A549 treated with CORT108297 at 1 μM for 4 hours (cell line): ENCODE measurements at places on chromosomes 16 and 17. TPM values are rescaled to one million over a fixed set of nuclear protein-coding genes. Genes with fewer than 3 reads are reported as not detected.

B3GNT9 gene
- 5.4 to 9.1 TPM (median 8.6 TPM) in 5 replicates for total RNA-seq

KRTAP3-2 gene
- 0.20 to 0.42 TPM (median 0.34 TPM) in 5 replicates for total RNA-seq

NTN1 gene
- total RNA-seq = 0.38 to 0.61 TPM (median 0.53 TPM) in 5 replicates

BLMH gene
- total RNA-seq = 42.0 to 54.7 TPM (median 45.4 TPM) in 5 replicates

ITGA2B gene
- 0.78 to 1.9 TPM (median 1.6 TPM) in 5 replicates for total RNA-seq

TBC1D3 gene
- not detected in 5 replicates for total RNA-seq

PNMT gene
- total RNA-seq = 0.13 to 0.21 TPM (median 0.20 TPM) in 3 of 5 replicates, not detected in the others

CCDC78 gene
- total RNA-seq = 3.5 to 7.1 TPM (median 6.3 TPM) in 5 replicates

TP53TG3C gene
- total RNA-seq = 0.24 to 0.40 TPM (median 0.26 TPM) in 3 of 5 replicates, not detected in the others

TMEM98 gene
- total RNA-seq = 43.5 to 50.7 TPM (median 48.0 TPM) in 5 replicates

CCDC154 gene
- 0.11 to 0.51 TPM (median 0.46 TPM) in 4 of 5 replicates, not detected in the other for total RNA-seq

NRN1L gene
- 0.14 to 0.32 TPM (median 0.27 TPM) in 4 of 5 replicates, not detected in the other for total RNA-seq

SLC2A4 gene
- total RNA-seq = 0.15 to 0.27 TPM (median 0.26 TPM) in 5 replicates

KRT39 gene
- total RNA-seq = not detected in 5 replicates

SNAI3 gene
- 0.14 to 0.28 TPM (median 0.16 TPM) in 5 replicates for total RNA-seq

RHBDL3 gene
- 2.5 to 6.0 TPM (median 4.4 TPM) in 5 replicates for total RNA-seq

DNAH9 gene
- total RNA-seq = 0.02 TPM in 1 of 5 replicates, not detected in the others

C17orf78 gene
- total RNA-seq = not detected in 5 replicates

MYH13 gene
- total RNA-seq = not detected in 5 replicates

CPHXL2 gene
- total RNA-seq = not detected in 5 replicates
